ENCODE measurements at places on chromosomes 11 and 22.

DNA sequence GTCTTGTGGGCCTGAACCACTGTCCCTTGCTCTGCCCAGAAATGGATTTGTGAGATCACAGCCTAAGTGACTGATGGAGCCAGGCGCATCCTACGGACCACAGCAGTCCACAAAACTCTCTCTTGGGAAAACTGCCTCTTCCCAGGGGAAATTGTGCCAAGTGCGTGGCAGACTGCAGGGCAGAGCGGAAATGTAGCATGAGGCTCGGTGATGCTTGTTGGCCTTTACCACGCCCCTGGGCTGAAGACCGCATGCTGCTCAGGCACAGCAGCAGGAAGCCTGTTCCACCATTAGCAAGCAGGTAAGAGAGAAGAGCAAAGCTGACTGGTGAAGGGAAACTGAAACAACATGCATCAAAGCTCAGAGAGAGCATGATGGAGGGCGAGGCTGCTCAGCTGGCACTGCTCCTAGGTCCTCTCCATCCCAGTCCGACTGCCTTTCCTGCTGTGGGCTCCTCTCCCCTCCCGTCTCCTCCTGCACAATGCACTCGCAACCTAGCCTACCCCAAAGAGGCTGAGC lies 26.5 kb upstream of the SCARF2 start:
- DNase-seq, result peak; percentile 72

- no peak for DNase-seq
These were observed 8.2 kb upstream of the F2 start for GRCh38 chr11:46710821-46711269.

DNA sequence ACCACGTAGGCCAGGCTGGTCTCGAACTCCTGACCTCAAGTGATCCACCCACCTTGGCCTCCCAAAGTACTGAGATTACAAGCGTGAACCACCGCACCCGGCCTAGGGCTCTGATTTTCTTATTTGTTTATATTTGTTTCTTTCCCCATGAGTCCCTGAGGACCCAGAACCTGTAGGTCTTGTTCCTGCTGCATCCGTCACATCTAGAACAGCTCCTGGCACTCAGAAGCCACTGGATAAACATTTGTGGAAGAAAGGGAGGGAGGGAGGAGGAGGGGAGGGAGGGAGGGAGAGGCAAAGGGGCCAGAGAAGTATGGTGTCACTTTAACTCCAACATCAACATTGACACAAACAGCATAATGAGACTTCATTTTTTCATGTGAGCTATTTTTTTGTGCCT lies 67.7 kb downstream of the CELSR1 start:
- DNase-seq, result no peak

GRCh38 chr11:94224078-94224477 lies 80.3 kb upstream of the IZUMO1R start:
- no peak for DNase-seq

DNA sequence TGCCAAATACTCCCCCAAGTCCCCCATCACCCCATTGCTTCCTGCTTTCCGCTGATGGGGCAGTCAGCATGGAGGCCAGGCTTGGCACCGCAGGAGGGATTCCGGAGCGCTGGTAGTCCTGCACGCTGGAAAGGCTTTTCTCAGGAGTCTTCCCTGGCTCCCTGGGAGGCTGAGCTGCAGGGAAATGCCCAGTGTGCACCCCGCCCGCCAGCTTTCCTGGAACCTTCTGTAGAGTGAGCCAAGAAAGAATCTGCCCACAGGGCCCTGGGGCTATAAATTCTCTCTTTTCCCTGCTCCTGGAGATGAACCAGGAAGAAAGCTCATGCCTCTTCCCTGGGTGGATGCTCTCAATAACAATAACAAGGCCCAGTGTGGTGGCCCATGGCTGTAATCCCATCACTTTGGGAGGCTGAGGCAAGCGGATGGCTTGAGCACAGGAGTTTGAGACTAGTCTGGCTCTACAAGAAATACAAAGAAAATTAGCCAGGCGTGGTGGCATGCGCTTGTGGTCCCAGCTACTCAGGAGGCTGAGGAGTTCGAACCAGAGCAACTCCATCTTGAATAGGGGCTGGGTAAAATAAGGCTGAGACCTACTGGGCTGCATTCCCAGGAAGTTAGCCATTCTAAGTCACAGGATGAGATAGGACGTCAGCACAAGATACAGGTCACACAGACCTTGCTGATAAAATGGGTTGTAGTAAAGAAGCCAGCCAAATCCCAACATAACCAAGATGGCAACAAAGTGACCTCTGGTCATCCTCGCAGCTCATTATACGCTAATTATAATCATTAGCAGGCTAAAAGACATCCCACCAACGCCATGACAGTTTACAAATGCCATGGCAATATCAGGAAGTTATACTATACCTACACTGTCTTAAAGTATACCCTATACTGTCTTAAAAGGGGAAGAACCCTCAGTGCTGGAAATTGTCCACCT lies 46.4 kb upstream of the FTH1 start:
- no peak for DNase-seq

GRCh38 chr11:44725757-44726282 lies 942 bp upstream of the TSPAN18 start:
- DNase-seq, result no peak

- DNase-seq, result peak; percentile 19
These were observed 681 bp upstream of the ARHGEF12 start for GRCh38 chr11:120335556-120335907.

- no peak for DNase-seq
These were observed 26.6 kb downstream of the EHF start for GRCh38 chr11:34647532-34647931.

- DNase-seq, result no peak
These were observed 593.2 kb downstream of the INSC start for GRCh38 chr11:15707971-15708370.

GRCh38 chr11:540583-541432 lies 3.5 kb downstream of the LRRC56 start:
- no peak for DNase-seq

- no peak for DNase-seq
These were observed 43.8 kb upstream of the FGF3 start for GRCh38 chr11:69862797-69863543.

DNA sequence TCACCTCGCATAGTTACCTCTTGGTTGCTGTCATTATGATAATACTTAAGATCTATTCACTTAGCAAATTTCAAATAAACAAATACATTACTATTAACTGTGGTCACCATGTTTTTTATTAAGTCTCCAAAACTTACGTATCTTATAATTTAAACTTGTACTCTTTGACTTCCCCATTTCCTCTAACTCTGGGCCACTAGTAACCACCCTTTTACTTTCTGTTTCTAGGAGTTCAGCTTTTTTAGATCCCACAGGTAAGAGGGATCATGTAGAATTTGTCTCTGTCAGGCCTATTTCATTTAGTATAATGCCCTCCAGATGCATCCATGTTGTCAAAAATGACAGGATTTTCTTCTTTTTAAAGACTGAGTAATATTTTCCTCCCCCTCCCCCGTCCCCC lies 212.4 kb upstream of the C11orf87 start:
- DNase-seq, result no peak

All from CD4-positive, alpha-beta T cell treated with Interleukin-15 for 1 hour (primary cell).